ENCODE measurements at places on chromosomes 1 and 21.

GRCh38 chr1:170131450-170131849, 14.3 kb upstream of the NTMT2 start:
- no peak for DNase-seq

GRCh38 chr1:243946946-243947345, 96.9 kb upstream of the AKT3 start:
- no peak for DNase-seq

GRCh38 chr1:21814241-21814918, 2.3 kb downstream of the LDLRAD2 start:
- peak; percentile 58 for DNase-seq

DNA sequence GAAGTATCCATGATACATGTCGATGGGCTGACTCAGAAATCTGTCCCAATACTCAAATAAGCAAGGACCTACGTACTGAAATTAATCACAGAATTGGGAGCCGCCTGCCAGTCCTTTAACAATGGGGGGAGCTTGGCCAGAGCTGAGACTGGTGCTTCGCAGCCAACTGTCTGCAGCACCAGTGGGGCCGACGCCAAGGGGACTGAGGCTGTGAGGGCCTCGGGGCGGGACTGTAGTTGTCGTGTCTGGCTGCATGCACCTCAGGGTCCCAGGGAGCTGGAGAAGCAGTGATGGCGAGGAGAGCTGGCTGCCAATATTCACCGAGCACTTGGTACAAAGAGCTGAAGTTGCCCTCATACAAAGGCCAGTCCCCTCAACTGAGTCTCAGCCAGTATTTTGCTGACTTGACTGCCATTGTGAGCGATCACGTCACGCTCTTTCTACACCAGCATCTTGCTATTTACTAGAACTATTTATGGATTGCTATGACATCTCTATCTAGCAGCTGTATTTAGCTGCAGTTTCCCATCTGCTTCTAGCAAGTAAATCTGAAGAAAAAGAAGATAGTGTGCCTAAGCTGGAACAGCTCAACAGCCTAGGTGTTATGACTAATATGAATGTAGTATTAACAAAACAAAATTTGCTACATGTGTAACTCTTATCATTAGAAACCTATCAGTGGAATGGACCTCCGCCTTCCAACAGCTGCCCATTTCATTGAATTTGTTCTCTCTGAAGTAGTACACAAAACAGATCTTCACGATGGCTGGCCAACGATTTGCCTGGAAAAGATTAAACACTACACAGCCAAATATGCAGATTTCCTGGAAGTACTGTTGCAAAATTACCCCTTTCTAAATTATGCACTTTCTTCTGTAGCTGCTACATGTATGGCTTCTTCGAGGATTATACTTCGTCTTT, 29.1 kb downstream of the EVI5 start:
- DNase-seq: no peak

GRCh38 chr21:9763306-9763705, 758.1 kb upstream of the TPTE start:
- DNase-seq: no peak

DNA sequence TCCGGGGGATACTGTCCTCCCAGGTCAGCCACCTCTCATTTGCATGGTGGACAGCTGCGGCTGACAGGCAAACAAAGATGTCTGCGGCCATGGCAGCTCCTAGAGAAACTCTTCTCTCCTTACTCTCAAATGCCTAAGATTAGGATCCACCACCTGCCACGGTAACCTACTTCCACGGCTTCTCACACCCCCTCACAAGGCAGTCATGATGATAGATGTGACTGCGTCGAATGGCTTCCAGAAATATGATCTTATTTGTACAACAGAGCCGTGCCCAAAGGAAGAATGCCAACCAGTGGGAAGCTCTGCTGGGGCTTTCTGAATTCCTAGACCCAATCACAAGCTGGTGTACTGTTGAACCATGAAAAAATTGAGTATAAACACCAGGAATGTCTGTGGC, 73.4 kb downstream of the BACE2 start:
- no peak for DNase-seq

DNA sequence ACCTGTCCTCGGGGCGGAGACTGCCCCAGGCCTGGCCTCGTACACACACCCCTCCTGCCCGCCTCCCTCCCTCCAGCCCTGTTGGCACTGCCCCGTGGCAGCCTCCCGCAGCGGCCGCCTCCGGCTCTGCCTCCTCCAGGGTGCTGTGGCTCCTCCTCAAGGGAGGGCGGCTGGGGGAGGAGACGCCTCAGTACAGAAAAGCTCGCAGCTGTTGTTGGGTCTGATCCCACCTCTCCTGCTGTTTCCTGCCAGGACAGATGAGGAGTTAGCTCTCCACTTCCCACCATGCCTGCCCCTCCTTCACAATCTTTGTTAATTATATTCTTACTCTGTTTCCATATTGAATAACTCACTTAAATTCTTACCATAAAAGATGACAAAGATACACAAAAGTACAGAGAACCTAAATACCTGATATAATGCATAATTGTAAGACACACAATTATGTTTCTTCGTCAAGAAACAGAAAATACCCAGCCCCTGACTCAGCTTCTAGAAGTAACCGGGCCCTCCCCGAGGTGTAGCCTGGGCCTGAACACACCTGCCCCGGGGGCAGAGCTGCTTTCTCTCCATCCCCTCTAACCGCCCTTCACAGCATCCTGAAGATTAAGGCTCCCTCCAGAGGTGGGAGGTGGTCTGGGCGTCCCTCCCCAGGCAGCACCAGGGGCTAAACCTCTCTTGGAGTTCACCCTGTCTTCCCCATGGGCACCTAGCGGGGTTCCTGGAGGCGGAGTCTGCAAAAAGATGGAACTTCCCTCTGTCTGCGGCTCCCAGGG, 30.6 kb upstream of the COL6A1 start:
- DNase-seq: no peak

GRCh38 chr1:39776886-39777285, 5.7 kb upstream of the OXCT2 start:
- no peak for DNase-seq

- peak; percentile 17 for DNase-seq
Observed at GRCh38 chr1:119372503-119373086, 4.0 kb downstream of the HAO2 start.

Measured in GM18507 (cell line).